ENCODE measurements at places on chromosomes 12 and 14.

DNA sequence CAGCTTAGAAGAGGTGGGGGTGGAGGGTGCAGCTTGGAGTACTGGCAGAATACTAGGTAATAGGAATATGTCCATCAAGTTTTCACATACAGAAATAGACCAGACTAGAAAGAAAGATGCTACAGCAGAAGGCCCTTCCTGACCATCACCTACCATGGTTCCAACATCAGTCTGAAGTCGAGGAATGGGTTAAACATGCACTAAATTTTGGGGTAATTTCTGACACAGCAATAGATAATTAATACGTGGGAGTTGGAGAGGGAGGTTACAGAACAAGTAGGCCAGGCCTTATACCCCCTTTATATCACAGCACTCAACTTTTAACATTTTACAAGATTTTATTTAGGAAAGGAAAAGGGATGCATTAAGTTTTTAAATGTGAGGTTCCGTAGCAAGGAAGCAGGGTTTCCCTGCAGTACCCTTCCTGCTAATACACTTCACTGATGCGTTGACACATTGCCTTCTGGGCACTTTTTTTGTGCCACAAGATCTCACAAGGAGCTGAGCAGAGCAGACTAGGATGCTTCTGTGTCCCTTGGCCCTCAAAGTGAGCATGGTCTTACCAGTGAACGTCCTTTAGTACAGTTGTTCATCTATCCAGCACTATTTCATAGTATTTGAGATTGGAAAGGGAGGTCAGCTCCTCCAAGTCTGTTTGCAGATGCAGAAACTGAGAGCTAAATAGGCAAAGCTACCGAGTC lies 50.8 kb downstream of the EID3 start:
- DNase-seq: no peak

- DNase-seq: no peak
These were observed 451.2 kb downstream of the RPS29 start for GRCh38 chr14:49134940-49135339.

GRCh38 chr14:75464626-75465025 lies 36.8 kb downstream of the JDP2 start:
- DNase-seq: no peak

- no peak for DNase-seq
These were observed 1.4 kb downstream of the ATF1 start for GRCh38 chr12:50765095-50765911.

- DNase-seq: no peak
These were observed 148.3 kb upstream of the GRIN2B start for GRCh38 chr12:14129611-14130195.

Measured in upper lobe of left lung (tissue), 6 donors.